ENCODE measurements at places on chromosomes 6 and 20.

DNA sequence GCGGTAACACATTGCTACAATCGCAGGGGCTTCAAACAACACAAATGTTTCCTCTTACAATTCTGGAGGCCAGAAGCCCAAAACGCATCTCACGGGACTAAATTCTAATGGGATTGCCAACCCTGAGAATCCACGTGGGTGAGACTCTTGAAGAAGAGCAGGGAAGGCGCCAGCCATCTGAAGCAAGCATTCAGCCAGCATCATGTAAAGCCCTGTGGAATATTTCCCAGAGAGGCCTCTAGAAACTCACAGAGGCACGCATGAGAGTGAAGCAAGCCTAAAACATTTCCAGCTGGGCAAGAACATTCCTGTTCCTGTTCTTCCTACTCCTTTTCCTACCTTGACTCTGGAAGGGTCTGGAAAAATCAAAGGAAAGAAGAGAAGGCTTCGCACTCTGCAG, 19.6 kb upstream of the FNDC1 start:
- no peak for DNase-seq

DNA sequence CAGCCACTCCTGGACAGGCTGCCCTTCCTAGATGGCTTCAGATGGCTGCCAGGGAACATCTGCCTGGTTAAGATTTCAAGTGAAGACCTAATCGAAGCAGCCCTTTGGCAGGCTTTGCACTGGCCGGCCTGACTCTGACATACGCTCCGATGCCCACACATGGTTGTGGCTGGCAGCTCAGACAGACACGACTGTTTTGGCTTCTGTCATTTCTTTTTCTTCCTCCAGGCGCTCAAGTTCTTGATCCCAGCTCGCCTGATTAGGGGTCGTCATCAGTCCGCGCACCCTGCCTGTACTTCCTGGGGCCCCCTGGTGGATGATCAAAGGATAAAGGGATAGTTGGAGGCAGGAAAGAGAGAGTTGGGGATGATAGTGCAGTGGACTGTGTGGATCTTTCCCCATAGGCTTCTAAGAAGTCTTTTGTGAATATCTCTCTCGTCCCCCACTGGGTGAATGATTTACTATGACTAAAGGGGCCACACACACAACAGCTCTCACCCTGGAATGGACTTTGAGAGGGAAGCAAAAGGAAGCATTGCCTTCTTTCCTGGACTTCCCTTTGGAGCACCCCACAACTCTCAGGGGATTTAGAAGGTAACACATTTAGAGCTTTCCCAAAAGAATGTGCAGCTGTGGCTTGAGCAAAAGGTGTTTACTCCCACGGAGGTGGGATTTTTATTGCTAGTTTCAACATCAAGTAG, 21.4 kb upstream of the TRAM2 start:
- DNase-seq: no peak

GRCh38 chr20:12173347-12174012, 255.8 kb downstream of the BTBD3 start:
- no peak for DNase-seq

DNA sequence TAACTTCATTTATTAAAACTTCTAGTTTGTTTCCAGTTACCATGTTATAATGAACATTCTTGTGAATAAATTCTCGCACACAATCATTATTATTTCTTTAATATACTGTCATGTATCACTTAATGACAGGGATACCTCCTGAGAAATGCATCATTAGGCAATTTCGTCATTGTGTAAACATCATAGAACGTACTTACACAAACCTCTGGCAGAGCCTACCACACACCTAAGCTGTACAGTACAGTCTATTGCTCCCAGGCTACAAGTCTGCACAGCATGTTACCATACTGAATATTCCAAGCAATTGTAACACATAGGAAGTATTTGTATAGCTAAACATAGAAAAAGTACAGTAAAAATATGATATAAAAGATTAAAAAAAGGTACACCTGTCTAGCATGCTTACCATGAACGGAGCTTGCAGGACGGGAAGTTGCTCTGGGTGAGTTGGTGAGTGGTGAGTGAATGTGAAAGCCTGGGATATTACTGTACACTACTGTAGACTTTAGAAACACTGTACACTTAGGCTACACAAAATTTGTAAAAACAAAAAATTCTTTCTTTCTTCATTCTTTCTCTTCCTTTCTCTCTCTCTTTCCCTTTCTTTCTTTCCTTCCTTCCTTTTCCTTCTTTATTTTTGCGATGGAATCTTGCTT, 268.2 kb upstream of the SOX4 start:
- no peak for DNase-seq

GRCh38 chr20:62677678-62678077, 31.0 kb upstream of the NTSR1 start:
- DNase-seq: no peak

GRCh38 chr20:50704514-50704913, 13.2 kb upstream of the RIPOR3 start:
- DNase-seq: no peak

DNA sequence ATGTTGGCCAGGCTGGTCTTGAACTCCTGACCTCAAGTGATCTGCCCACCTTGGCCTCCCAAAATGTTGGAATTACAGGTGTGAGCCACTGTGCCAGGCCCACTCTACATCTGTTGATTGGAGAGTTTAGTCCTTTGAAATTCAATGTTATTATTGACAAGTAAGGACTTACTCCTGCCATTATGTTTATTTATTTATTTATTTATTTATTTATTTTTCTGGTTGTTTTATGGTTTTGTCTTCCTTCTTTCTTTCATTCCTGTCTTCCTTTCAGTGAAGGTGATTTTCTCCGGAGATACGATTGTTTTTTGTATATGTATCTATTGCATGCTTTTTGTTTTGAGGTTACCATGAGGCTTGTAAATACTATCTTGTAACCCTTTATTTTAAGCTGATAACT, 602.6 kb downstream of the EPM2A start:
- no peak for DNase-seq

- DNase-seq: no peak
Measured at GRCh38 chr6:127120023-127120786, 1.7 kb downstream of the RSPO3 start.
